Activated CD8-positive, alpha-beta T cell treated with anti-CD3 and anti-CD28 coated beads, Interleukin-2, amount 10 ng/mL, durations not matched to agents 7 days and 5 days (primary cell): ENCODE measurements at places on chromosomes 2 and 18. TPM values are rescaled to one million over a fixed set of nuclear protein-coding genes. Genes with fewer than 3 reads are reported as not detected.

DNA sequence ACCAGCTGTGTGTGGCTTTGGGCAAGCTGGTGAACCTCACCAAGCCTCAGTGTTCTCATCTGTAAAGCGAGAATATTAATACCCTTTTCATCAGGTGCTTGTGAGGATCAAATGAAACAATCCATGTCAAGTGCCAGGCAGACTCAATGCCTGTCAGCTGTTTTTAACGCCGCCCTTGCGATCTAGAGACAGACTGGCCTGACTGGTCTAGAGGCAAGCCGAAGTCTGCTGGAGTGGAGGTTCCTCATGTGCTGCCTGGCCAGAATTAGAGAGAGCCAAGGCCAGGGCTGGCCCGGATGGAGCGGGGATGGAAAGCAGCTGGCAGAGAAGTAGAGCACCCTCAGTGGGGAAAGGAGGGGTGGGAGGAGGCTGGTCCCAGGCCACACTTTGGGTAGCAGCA, 74.5 kb upstream of the B3GNT7 start:
- no peak for DNase-seq
- peaks cover 4% of the 10 kb centered on the region for H3K36me3 ChIP-seq
- peaks cover 21% of the 10 kb centered on the region for H3K27me3 ChIP-seq
- H3K27ac ChIP-seq: no peak overlapping the region

DNA sequence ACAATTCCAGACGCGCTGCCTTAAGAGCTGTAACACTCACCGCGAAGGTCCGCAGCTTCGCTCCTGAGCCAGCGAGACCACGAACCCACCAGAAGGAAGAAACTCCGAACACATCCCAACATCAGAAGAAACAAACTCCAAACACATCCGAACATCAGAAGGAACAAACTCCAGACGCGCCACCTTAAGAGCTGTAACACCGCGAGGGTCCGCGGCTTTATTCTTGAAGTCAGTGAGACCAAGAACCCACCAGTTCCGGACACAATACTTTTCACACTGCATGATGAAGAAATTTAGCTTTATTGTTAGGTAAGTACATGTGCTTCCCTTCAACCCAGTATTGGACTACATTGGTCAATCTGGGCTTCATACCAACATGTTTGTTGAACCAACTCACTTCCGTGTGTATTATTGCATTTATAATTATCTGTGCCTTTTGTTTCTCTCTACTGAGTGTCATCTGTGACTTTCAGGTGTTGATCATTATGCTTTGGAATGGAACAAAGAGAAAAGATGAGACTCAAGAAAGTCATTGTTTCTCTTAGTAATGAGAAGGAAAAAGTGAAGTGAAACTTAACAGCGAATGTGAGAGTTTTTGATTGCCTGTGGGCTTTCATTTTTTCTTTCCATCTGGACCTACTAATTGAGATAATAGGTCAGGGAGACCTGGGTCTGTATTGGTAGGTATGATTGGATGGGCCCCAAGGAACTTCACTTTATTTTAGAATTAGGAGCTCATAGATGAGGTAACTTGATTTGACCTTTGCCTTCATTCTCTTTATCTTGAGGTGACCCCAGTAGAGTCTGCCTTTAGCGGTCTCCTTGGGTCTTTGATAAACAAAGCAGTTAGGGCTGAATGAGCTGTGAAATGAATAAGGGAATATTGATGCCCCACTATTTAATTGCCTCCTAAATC, 76.1 kb upstream of the CAVIN2 start:
- no peak overlapping the region for H3K27ac ChIP-seq
- H3K27me3 ChIP-seq: peaks cover 5% of the 10 kb centered on the region
- no peaks in the 10 kb centered on the region for H3K36me3 ChIP-seq
- H3K4me3 ChIP-seq: no peak overlapping the region
- H3K4me1 ChIP-seq: no peaks in the 10 kb centered on the region

- no peak for DNase-seq
- H3K36me3 ChIP-seq: peaks cover 1% of the 10 kb centered on the region
- H3K4me3 ChIP-seq: no peak within 1 kb of the TSS
- peak within 1 kb of the TSS; percentile 30 for H3K27ac ChIP-seq
These were observed at the start of gene NOL4 for GRCh38 chr18:34224423-34225217. NOL4 (minus strand) TSS chr18:34224913; CDS start chr18:34223253, 1,660 bp downstream.

PFN4 gene
- not detected for total RNA-seq

UGT1A4 gene
- total RNA-seq: not detected

TRIB2 gene
- 52.7 TPM for total RNA-seq

CSRNP3 gene
- total RNA-seq: not detected

- no peak for DNase-seq
- peaks cover 2% of the 10 kb centered on the region for H3K36me3 ChIP-seq
- H3K27me3 ChIP-seq: no peaks in the 10 kb centered on the region
- H3K27ac ChIP-seq: no peak overlapping the region
These were observed 12.6 kb upstream of the TMX3 start for GRCh38 chr18:68727506-68727905.

GRCh38 chr18:39938676-39939608, 2016.1 kb upstream of the PIK3C3 start:
- H3K36me3 ChIP-seq: no peaks in the 10 kb centered on the region
- H3K27ac ChIP-seq: no peak overlapping the region
- H3K4me1 ChIP-seq: no peaks in the 10 kb centered on the region
- no peak for DNase-seq

GRCh38 chr2:109699646-109700045, 85.5 kb downstream of the SOWAHC start:
- no peak for DNase-seq
- H3K36me3 ChIP-seq: no peaks in the 10 kb centered on the region
- peaks cover 6% of the 10 kb centered on the region for H3K27me3 ChIP-seq
- no peak overlapping the region for H3K4me3 ChIP-seq
- no peaks in the 10 kb centered on the region for H3K4me1 ChIP-seq
- no peak overlapping the region for H3K27ac ChIP-seq

DNA sequence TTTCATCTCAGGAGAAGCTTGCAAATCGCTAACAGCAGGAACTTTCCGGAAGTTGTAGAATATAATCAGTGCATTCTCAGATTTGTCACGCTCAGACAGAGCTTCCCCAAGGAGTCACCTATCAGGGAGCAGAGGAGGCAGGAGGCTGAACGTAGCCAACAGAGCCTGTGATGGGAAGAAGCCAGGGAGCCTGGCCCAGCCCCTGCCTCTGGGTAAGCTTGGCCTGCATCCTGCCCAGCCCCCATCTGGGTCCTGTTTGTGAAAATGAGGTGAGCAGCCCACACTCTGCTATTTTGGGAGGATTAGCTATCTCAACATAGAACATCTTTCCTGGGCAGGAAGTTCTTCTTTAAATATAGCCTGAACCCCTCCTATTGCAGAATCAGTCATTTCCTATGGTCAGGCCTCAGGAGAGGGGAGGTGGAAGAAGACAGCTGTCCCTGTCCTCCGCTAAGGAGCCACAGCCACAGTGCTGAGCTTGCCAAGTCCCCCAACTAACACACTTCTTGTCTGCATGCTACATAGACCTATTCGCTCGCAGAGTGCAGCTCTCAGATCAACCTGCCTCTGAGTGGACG, 19.2 kb upstream of the PKDCC start:
- H3K4me3 ChIP-seq: no peak overlapping the region
- H3K27ac ChIP-seq: no peak overlapping the region
- DNase-seq: no peak
- no peaks in the 10 kb centered on the region for H3K36me3 ChIP-seq

DNA sequence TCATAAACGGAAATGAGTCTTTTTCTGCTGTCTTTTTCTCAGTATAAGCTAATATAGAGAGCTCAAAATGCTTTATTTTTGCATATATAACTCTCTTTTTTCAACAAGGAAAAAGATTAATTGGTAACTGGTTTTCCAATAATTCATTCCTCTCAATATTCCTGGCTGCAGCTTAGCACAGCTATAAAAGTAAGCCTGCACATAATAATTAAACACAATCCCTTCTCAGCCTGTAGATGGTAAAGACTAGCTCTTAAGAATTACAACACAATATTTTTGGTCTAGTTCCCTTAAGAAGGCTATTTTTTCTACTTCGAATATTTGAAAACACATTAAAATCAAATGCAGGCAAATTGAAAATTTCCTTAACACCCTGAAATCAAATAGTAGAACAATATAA, 258.0 kb downstream of the DOK6 start:
- no peaks in the 10 kb centered on the region for H3K4me1 ChIP-seq
- no peak for DNase-seq
- H3K27ac ChIP-seq: no peak overlapping the region
- no peaks in the 10 kb centered on the region for H3K36me3 ChIP-seq

DNA sequence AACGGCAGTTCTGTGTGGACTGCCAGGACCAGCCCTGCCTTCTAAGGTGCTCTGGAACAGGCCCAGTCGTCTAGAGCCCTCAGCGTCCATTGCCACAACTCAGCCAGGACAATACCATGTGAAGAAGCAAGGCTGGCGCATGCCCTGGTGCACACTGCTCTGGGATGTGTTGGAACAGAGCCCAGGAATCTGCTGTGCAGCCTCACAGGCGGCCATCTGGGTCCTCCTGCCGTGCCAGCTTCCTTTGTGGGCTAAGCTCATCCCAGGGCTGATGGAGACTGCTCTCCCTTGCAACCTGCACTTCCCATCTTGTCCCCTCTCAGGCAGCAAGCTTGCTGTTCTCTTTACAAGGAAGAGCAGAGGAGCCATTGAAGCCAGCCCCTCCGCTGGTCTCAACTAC, 246.4 kb upstream of the PXDN start:
- no peak overlapping the region for H3K27ac ChIP-seq
- H3K4me3 ChIP-seq: no peak overlapping the region
- DNase-seq: no peak
- H3K36me3 ChIP-seq: no peaks in the 10 kb centered on the region
- H3K27me3 ChIP-seq: peaks cover 41% of the 10 kb centered on the region
- H3K4me1 ChIP-seq: peaks cover 25% of the 10 kb centered on the region

DNA sequence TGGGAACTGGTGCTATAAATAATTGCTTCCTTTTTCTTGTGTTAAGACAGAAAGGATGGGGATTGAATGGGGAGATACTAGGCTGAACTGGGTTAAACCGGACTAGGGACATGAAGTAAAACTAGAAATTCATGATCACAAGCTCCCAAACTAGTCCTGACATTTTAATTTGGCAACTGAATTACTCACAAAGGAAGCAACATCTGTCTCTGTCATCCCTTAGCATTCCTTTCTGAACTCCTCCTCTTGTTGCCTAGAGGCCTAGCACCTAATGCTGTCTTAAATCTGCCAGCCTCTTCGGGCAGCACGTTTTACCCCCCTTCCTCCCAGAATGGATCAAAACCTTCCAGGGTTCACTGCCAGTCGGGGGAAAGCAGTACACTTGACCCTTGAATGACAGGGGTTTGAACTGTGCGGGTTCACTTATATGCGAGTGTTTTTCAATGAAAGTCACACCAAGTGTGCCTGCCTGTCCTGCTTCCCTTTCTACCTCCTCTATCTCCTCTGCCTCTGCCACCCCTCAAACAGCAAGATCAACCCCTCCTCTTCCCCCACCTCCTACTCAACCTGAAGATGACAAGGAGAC, 8.2 kb downstream of the KCTD1 start:
- no peaks in the 10 kb centered on the region for H3K36me3 ChIP-seq
- H3K27me3 ChIP-seq: no peaks in the 10 kb centered on the region
- H3K4me3 ChIP-seq: no peak overlapping the region
- no peak for DNase-seq
- peaks cover 6% of the 10 kb centered on the region for H3K4me1 ChIP-seq

DNA sequence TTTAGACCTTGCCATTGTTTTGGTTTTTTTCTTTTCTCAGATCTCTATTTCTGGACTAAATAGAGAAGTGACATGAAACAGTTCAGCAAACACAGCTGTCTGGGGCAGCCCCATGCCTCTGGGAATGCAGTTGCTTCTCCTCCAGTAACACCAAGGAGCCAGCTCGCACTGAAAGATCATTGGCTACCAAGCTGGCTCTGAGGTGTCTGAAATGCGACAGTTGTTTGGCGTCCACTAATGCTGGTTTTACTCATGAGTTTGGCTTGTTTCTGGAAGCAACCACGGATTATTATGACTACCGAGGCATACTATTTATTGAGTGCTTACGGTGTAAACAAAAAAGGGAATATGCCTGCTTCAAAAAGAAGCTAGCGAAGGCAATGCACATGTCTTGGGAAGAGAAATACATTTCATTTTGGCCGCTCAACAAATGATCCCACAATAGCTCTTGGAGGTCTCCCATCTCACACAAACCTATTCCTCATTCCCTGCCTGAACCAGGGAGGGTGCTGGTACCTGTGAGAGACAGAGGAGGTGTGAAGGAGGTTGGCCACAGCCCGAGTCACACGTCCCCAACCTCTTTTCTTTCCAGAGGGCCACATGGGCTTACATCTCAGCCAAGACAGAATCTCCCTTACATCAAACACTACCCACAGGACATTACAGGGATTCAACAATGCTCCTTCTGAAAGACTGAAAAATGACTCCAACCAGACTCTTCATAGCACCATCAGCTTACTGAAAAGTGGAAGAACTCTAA, 37.5 kb upstream of the NEB start:
- DNase-seq: no peak
- H3K36me3 ChIP-seq: peaks cover 9% of the 10 kb centered on the region
- H3K4me1 ChIP-seq: no peaks in the 10 kb centered on the region
- H3K27ac ChIP-seq: no peak overlapping the region

- DNase-seq: no peak
- H3K27ac ChIP-seq: no peak overlapping the region
- H3K4me1 ChIP-seq: no peaks in the 10 kb centered on the region
These were observed 251.6 kb downstream of the BCL2 start for GRCh38 chr18:63067939-63068338.

- H3K36me3 ChIP-seq: no peaks in the 10 kb centered on the region
- peaks cover 19% of the 10 kb centered on the region for H3K4me1 ChIP-seq
- H3K27me3 ChIP-seq: peaks cover 9% of the 10 kb centered on the region
- H3K27ac ChIP-seq: peak overlapping the region; percentile 2
- H3K4me3 ChIP-seq: peak overlapping the region; percentile 42
These were observed 13.0 kb downstream of the TEX44 start for GRCh38 chr2:231605607-231606091.

DNA sequence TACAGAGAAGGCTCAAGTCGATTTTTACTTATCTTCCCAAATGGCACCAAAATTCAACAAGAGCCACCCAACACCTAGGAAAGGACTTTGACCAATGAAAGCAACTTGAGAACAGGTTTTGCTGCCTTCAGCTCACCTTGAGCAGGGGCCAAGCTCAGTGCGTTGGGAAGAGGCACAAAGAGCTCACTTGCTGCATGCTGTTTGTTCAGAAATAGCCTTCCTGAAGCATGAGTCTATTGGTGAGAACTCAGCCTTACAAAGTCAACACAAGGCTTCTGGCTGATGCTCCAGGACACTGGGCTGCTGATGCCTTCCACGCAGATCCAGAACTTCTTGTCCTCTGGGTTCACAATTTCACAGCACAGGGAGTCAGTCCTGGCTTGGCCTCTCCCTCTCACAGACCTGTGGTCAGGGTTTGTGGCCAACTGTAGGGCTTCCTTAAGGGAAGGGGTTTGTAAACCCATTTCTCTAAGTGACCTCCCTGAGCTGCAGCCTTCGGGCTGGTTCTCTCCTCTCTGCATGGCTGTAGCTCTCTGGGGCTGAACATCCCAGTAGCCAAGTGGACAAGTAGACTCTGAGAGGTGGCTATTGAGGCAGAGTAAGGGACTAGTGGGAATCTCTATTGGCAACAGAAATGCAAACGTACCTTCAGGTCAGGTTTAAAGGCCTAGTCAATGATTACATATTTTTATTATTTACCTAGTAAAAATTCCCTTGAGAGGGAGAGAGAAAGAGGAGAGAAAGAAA, 124.7 kb upstream of the GATA6 start:
- H3K36me3 ChIP-seq: no peaks in the 10 kb centered on the region
- no peak overlapping the region for H3K27ac ChIP-seq
- no peaks in the 10 kb centered on the region for H3K27me3 ChIP-seq

CD226 gene
- total RNA-seq: 47.6 TPM

ARHGEF33 gene
- not detected for total RNA-seq

ZSWIM2 gene
- not detected for total RNA-seq

GRCh38 chr2:12501469-12502158, 215.1 kb upstream of the TRIB2 start:
- peak; percentile 91 for DNase-seq
- H3K4me1 ChIP-seq: peaks cover 93% of the 10 kb centered on the region
- H3K36me3 ChIP-seq: peaks cover 46% of the 10 kb centered on the region
- H3K27me3 ChIP-seq: no peaks in the 10 kb centered on the region
- peak overlapping the region; percentile 54 for H3K4me3 ChIP-seq
